ENCODE measurements at places on chromosomes 1 and 21. TPM values are rescaled to one million over a fixed set of nuclear protein-coding genes. Genes with fewer than 3 reads are reported as not detected.

DNA sequence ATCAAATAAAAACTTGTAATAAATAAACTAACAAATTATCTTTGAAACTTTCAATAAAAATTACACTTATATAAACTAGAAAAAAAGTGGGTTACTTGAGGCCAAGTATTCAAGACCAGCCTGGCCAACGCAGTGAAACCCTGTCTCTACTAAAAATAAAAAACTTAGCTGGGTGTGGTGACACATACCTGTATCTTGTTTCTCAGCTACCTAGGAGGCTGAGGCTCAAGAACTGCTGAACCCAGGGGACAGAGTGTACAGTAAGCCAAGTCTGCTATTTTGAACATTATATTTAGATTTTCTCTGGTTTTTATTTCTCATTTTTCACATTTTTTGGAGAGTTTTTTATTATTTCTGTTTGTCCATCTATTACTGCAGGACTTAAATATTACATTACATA is 1397.6 kb upstream of the B3GALT2 start:
- DNase-seq, result no peak

The DNAJC6 gene
- total RNA-seq, result 6.9 TPM

The GBP2 gene
- total RNA-seq, result 2.2 TPM

GRCh38 chr1:183553764-183554163 is 36.5 kb downstream of the NCF2 start:
- no peak for DNase-seq

- DNase-seq, result no peak
These were observed 72.9 kb downstream of the PLA2G4A start for GRCh38 chr1:186901631-186902030.

GRCh38 chr1:60114745-60115318 is 41.3 kb upstream of the C1orf87 start:
- DNase-seq, result no peak

The FOXO6 gene
- total RNA-seq, result 0.72 TPM

Measured in epithelial cell of proximal tubule (primary cell).